ENCODE measurements at places on chromosomes 1 and 21.

DNA sequence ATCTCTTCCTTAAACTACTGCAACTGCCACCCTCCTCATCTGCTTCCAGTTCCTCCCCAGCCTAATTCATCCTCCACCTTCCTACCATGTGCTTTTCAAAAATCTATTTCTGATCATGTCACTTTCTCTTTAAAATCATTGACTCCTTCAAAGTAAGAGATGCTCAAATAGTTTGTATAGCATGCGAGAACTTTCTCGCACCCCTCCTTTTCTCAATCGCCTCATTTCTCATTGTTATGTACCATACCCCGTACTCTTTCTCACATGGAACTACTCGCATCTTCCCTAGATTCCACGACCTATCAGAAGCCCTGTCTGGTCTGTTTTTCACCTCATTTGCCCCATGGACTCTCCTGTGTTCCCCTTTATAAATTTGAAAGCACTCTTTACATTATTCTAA, 238.2 kb downstream of the NRIP1 start:
- DNase-seq, result no peak

- DNase-seq, result no peak
Observed at GRCh38 chr1:200290010-200290685, 119.7 kb downstream of the ZNF281 start.

GRCh38 chr21:29195981-29196669, 65.7 kb downstream of the MAP3K7CL start:
- DNase-seq, result no peak

- DNase-seq, result no peak
Observed at GRCh38 chr1:153404768-153405167, 11.6 kb upstream of the S100A7A start.

- no peak for DNase-seq
Observed at GRCh38 chr1:58597076-58597475, 20.0 kb upstream of the TACSTD2 start.

DNA sequence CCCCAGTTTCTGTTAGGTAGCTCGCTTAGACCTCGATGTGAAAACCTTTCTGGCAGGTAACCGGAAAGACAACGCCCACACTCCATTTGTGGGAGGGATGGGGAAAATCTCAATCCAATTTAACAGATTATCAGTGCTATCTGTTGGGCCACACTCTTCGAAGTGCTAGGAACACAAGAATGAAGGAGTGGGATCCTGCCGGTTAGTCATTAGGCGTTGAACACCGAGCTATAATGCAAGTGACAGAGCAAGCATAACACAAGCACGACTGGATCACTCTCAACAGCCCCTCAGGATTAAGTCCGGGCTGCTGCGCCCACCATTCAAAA, 531 bp downstream of the SNIP1 start:
- DNase-seq, result no peak

DNA sequence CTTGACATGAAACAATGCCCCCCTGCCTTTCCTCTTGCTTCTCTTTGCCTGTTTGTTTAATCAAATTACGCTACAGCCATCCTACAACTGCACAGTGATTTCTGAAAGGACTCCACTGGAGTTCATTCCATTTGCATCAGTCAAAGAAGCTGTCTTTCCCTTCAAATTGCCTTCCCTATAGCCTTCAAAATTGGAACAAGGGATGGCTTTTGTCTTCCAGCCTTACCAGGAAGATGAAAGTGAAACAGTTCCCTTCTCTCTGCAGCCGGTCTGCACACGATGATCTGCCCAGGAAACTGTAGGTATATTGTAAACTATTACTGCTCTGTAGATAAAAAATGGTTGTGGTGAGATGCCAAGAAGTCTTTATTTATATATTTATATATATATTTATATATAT, 65.6 kb upstream of the ETS2 start:
- no peak for DNase-seq

DNA sequence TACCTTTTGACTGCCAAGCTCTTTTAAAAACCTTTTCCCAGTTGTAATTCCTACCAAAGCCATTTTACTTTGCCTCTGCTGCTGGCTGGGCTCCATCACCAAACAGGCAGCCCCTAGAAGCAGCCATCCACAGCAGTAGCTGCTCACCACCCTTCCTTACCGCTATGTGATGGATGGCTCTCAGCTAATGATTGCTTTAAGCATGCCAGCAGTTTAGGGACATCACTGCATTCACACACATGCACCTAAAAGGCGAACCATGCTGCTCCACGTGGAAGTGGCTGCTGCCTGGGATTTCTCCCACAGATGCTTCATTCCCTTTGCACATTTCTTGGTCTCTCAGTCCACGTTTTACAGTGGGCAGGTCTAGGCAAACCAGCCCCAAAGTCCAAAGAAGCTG, 46.3 kb upstream of the PDE9A start:
- DNase-seq, result no peak

DNA sequence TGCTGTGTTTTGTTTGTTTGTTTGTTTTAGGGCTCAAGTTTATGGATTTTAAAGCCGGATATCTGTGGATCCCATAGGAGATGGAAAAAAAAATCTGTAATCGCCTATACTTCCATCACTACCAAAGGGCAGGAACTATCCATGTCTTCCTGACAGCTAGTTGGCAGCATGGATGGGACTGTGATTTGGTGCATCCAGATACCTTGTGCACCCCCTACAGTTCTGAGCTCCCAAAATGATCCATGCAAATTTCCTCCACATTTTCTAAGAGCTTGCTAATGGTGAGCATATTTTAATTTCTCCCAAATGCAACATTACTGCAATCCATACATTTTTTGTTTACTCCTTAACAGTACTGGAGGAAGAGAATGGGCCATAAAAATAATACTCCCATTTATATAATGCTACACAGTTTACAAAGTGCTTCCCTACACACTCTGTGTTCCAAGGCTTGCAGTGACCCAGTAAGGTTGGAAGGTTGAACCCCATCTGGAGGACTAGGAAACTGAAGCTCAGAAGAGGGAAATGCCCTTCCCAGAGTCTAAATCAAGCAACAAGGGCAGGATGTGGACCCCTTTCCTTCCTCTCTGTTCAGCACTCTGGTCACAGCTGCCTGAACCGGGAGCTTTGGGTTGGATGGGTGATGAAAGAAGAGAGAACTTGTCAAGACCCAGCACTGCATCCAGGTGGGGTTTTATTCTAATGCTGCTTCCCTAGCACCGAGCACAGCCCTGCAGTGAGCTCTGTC, 48.0 kb downstream of the CAPN8 start:
- no peak for DNase-seq
